Amygdala (tissue), 56 donors: ENCODE measurements at places on chromosomes 4 and X.
A peak's percentile ranks its signal among the peaks of the same experiment; 100 is the strongest.

DNA sequence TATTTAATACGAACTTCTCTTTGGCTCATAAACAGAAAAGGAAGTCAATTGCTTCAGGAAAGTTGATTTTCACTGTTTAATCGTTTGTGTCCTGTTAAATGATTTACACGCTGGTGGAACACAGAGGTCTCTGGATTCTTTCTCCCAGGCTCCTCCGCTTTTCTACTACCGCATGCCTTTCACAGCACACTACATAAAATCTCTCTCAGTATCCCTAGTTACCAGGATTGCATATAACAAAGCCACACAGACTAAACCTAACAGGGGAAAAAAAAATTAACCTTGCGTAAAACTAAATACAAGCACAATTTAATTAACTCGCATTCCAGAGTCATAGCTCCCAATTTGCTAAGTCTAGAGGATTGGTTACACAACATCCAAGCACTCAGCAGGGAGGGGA is 133.9 kb downstream of the CORIN start:
- no peak for DNase-seq

- DNase-seq: peak; percentile 12
Measured at GRCh38 chrX:43882294-43882681, at the start of gene MAOB. Gene MAOB (minus strand): TSS chrX:43882450. CDS start chrX:43882299, 151 bp downstream.

DNA sequence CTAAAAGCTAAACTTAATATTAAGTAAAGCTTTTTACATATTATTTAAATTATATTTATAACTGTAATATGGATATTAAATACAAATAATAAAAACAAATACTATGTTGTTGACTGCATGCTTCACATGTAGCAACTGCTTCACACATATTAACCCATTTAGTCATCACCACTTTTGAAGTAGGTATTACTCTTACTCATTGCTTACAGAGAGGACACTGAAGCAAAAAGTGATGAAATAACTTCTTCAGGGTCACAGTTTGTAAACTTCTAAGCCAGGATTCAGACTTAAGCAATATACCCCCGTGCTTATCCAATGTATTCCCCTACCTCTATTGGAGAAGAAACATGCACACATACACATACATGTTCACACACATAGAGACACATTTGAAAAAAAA is 166.6 kb downstream of the DKK2 start:
- no peak for DNase-seq

DNA sequence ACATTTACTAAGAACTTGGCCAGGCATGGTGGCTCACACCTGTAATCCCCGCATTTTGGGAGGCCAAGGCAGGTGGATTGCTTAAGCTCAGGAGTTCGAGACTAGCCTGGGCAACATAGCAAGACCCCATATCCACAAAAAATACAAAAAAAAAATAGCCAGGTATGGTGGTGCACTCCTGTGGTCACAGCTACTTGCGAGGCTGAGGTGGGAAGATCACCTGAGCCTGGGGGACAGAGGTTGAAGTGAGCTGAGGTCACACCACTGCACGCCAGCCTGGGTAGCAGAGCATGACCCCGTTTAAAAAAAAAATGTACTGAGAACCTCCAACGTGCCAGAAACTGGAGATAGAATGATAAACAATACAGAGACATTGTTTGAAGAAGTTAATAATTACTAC is 8.0 kb downstream of the OPRPN start:
- no peak for DNase-seq
